H54 (cell line): ENCODE measurements at places on chromosomes 1 and 21.

- no peak for DNase-seq
Measured at GRCh38 chr21:44357064-44357837, 3.8 kb downstream of the TRPM2 start.

DNA sequence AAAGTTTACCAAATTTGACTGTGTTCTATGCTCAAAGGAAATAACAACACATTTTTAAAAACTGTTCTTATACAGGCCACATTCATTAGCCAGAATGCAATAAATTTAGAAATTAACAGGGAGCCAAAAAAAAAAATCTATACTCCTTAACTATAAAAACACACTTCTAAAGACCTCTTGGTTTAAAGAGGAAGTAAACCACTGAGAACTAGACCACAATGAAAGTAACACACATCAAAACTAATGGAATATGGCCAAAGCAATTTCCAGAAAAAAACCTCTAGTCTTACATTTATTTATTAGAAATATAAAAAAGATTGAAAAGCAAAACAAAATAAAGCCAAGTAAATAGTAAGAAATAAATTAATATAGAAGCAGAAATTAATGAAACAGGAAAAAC, 48.9 kb upstream of the GADD45A start:
- DNase-seq, result no peak

- peak; percentile 59 for DNase-seq
Measured at GRCh38 chr1:18922319-18922726, 20.0 kb upstream of the ALDH4A1 start.

DNA sequence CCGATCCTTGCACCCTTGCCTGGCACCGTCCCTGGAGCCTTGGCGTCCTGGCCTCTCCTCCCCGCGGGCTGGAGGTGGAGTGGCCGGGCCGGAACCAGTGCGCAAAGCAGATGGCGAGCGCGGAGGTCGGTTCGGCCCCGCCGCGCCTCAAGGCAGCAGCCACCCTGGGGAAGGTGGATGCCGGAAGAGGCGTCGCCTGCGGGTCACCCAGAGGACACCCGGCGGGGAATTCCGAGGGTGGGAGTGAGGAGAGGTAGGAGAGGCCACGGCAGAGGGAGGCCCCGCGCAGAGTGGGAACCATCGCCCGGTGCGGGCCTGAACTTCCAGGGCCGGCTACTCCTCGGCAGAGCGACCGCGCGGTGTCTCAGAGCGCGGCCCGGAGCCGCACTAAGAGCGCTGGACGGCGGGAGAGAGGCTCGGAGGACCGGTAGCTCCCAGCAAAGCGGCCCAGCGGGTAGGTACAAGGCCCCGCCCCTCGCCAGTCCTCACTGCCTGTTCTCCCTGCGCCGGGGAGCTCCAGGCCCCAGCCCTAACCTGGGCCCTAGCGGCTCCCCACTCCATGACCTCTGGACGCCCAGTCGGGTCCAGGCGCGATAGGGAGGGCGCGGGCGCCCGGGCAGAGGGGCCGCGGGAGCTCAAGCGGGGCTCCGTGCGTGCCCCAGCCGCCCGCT, at the start of gene RNF207:
RNF207 (plus strand) TSS at position 271 of the 671 bp plus-strand sequence. CDS start 417 bp downstream, outside the sequence.
- peak; percentile 92 for DNase-seq

DNA sequence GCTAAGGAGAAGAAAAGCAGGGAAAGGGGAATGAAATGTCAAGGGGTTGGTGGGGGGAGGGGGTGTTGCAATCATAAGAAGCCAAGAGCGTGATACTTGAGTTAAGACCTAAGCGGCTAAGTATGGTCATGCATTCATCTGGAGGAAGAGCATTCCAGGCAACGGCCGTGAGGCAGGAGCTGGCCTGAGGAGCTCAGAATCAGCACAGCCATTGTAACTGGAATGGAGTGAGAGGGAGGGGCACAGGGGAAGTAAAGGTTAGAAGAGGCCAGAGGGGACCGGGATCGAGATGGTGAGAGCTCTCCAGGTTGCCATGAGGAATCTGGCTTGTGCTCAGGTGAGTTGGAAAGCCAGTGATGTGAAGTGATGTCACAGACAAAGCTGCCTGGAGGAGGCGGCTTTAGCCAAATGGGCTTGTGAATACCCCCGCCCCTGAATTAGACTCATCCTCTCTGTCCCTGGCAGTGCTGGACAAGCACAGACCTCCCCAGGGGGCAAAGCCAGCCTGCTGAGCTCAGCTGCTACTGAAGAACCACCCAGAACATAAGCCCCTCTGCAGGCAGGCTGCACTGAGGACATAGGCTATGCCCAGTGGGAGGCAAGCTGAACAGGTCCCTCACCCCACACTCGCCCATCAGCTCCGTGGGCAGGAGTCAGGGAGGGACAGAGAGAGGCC, 61.1 kb upstream of the LAPTM5 start:
- no peak for DNase-seq
